ENCODE measurements at places on chromosomes 6 and 20. TPM values are rescaled to one million over a fixed set of nuclear protein-coding genes. Genes with fewer than 3 reads are reported as not detected.

The SLC17A3 gene
- total RNA-seq: not detected

The PSORS1C1 gene
- total RNA-seq: not detected

The ATP6V1G2 gene
- 0.38 TPM for total RNA-seq

The RIPPLY2 gene
- total RNA-seq: not detected

The ADGRF4 gene
- total RNA-seq: not detected

The KIFC1 gene
- 7.4 TPM for total RNA-seq

The OR2H1 gene
- not detected for total RNA-seq

The HIVEP2 gene
- total RNA-seq: 40.9 TPM

The EBF4 gene
- 1.1 TPM for total RNA-seq

The SRMS gene
- not detected for total RNA-seq

The PHF3 gene
- total RNA-seq: 30.5 TPM

The E2F1 gene
- total RNA-seq: 57.6 TPM

The TMEM200A gene
- 0.58 TPM for total RNA-seq

GRCh38 chr6:90253631-90254030 is 43.0 kb downstream of the BACH2 start:
- no peak for DNase-seq

DNA sequence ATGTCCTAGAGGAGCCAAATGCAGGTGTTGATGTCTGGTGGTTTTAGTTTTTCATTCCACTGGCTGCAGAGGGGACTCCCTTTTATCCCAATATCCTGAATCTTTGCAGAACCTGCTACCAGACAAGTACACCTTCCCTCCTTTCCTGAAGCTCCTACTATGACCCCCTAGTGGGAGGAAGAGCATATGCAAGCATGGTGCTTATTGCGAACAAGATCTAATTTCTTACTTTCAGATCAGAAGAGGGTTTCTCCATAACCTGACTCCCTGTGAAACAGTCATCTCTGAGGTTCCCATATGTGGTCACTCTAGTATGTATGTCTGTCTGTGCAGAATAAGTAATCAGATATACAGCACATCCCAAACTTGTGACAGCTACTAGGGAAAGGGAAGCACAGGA is 277.2 kb downstream of the ARHGAP18 start:
- no peak for DNase-seq

DNA sequence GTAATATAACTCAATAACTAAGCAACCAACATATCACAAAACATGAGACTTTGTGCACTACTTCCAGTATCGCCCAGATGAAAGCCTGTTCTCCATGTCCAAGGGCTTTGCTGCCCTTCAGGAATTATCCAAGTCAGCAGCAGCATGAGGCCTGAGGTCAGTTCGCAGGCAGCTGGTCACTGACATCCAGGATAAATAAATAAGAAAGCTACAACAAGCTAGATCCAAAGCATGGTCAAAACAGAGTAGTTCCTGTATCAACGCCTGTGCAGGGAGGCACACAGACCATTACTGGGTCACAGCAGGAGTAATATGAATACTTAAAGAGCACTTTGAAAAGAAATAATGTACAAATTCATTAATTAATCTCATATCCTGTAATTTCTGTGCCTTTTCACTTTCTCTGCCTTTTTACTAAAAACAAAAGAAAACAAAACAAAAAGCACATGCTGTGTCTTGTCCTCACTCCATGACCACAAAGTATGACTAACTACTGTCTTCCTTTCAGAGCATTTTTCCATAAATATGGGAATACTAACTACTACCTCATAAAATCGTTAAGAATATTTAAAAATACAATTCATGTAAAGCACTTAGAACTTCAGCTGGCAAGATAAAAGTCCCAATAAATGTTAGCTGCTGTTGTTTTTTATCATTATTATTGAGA is 374.9 kb upstream of the IRAK1BP1 start:
- no peak for DNase-seq

- DNase-seq: no peak
These were observed 234.2 kb upstream of the CITED2 start for GRCh38 chr6:139608466-139609261.

DNA sequence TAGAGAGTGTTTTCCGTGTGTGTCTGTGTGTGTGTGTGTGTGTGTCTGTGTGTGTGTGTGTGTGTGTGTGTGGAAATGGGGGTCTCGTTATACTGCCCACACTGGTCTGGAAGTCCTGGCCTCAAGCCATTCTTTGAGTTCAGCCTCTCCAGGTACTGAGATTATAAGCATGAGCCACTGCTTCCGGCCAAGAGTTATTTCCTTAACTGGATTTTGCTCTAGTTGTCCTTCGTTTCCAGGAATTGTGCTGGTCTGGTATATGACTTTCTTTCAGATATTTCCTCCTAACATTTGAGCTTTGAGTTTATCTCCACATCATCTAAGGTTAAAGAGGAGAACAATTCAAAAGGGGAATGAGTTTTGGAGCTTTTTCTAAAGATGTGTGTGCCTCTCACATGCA is 124.8 kb downstream of the SH3BGRL2 start:
- no peak for DNase-seq

DNA sequence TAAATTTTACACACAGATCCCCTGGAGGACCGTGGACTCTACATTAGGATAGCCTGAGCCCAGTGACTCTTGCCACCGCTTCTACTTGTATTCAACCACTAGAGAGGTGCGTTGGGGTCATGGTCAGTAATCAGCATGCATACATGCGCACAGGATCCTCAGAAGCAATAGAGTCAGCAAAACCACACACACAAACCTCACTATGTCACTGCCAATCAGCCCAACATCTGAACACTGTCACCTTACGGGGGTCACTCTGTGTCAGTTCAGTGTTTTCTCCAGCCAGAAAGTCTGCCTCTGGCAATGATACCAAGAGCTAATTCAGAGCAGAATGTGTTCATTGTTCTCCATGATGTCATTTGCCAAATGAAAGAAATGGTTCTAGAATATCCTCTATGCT is 225.3 kb downstream of the KHDC1L start:
- no peak for DNase-seq

DNA sequence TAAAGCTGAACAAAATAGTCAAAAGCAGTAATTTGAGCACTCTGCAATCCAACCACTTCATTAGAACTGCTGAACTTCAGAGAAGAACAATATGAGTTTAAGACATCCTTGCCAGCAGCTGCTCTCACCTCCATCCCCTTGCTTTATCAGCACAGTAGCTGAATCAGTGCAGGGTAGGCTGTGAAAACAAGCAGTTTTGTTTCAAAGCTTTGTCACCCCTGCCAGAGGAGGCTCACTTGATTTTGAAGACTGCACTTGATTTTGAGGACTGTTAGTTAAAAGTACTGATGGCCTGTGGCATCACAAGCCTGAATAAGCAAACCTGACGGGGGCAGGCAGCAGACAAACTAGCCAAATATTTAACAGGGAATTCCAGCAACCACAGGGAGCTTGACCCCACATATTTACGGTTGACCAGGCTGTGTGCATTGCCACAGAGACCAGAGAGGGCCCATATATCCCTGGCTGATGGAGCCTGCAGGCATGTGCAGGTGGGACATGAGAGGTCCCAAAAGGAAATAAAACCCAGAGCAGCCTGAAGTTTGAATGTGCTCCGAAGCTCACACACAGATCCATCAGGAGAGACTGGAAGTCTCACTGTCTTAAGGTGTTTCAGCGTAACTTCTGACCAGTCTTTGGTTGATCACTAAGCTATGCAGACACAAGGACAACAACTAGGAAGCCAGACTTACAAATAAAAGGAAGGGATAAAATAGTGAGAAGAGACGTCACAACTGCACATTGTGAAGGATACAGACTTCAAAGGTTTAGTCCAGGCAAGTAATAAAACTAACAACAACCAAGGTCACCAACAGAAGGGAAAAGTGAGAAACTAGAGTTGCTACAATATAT is 97.4 kb downstream of the PDSS2 start:
- DNase-seq: no peak

DNA sequence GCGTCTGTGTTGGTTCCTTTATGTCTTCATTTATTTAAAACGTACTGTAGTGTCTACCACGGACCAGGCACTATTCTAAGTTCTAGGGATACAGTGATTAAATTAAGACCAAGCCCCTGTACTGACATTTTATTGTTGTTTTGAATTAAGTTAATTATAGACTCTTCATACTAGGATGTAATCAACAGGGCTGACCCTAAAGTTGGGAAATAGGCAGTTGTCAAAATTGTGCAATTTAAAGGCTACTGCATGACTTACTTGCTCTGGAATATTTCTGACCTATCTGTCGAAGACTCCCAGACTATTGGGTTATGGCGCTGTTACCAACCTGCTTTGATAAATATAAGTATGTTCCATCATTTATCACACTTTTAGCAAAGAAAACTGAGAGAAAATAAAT is 6.7 kb downstream of the MYO6 start:
- DNase-seq: no peak

DNA sequence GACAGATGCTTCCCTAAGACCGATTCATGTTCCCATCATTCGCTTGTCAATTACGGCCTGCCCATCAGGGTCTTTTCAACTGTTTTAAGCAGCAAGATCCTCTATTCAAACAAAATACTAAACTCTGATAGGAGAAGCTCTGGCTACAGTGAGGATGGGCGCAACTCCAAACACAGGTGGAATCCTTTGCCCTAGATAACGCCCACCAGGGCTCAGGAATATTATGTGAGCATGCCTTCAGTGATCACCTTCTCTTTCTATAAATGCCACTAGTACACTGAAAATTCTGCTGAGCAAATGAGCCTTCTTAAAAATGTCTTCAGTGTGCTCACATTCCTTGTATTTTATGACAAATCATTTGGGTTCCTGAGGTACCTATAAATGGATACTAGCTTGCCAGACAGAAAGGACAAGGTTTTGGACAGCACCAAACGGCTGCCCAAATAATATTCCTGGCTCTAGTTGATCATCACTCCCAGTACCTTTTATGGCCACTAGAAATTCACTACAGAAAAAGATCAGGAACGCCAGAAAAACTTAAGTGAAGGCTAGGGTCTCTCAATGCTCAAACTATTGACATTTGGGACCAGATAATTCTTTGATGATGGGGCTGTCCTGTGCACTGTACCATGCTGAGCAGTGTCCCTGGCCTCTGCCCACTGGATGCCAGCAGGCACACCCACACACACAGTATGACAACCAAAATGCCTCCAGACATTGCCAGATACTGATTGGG is 13.1 kb downstream of the ZNF217 start:
- no peak for DNase-seq

DNA sequence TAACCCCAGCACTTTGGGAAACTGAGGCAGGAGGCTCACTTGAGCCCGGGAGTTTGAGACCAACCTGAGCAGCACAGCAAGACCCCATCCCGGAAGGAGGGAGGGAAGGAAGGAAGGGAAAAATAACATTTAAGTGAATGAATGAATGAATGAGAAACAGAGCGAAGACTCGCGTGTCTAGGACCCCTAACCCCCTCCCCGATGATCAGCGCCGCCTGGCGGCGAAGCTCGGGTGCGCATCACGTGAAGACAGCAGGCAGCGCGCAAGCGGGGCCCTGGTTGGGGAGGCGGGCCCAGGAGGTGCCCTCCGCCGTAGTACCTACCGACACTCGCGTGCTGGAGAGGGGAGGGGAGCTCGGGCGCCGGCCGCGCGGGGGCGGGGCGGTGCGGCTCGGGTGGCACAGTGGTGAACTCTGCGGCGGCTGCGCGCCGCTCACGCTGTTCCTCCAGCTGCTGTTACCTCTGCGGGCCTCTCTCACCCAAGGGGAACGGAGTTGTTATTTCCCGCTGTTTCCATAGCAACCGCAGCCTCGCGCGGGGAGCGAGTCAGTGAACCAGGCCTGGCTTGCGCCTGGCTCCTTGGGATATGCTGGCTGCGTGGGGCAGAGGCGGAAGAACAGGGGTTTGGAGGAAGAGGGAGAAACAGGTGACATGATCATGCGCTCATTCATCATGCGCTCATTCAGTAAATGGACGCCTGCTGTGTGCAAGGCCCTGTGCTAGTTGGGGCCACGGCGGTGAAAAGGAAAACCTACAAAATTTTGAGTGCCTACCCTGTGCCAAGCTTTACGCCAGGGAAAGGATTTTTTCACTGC is 2.0 kb upstream of the DCDC2 start:
- DNase-seq: peak; percentile 75

DNA sequence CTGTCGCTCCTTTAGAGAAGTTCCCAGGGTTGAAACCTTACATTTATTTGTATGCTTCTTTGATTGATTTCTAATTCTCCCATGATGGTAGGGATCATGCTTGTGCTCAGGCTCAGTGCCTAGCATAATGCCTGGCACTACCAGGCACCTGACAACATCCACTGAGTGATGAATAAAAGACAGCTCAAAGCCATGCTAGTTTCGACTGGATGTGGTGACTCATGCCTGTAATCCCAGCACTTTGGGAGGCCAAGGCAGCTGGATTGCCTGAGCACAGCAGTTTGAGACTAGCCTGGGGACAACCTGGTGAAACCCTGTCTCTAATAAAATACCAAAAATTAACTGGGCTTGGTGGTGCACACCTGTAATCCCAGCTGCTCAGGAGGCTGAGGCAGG is 11.6 kb upstream of the CD164 start:
- no peak for DNase-seq

- DNase-seq: no peak
These were observed 26.2 kb downstream of the PLN start for GRCh38 chr6:118574051-118574865.

DNA sequence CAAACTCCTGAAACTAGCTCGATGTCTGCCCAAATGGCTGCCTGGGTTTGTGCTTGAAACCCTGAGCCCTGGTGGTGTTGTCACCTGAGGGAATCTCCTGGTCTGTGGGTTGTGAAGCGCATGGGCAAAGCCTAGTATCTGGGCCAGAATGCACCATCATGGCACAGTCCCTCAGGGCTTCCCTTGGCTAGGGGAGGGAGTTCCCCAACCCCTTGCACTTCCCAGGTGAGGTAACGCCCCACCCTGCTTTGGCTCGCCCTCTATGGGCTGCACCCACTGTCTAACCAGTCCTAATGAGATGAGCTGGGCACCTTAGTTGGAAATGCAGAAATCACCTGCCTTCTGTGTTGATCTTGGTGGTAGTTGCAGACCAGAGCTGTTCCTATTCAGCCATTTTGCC is 152.9 kb upstream of the MAP3K7 start:
- no peak for DNase-seq

DNA sequence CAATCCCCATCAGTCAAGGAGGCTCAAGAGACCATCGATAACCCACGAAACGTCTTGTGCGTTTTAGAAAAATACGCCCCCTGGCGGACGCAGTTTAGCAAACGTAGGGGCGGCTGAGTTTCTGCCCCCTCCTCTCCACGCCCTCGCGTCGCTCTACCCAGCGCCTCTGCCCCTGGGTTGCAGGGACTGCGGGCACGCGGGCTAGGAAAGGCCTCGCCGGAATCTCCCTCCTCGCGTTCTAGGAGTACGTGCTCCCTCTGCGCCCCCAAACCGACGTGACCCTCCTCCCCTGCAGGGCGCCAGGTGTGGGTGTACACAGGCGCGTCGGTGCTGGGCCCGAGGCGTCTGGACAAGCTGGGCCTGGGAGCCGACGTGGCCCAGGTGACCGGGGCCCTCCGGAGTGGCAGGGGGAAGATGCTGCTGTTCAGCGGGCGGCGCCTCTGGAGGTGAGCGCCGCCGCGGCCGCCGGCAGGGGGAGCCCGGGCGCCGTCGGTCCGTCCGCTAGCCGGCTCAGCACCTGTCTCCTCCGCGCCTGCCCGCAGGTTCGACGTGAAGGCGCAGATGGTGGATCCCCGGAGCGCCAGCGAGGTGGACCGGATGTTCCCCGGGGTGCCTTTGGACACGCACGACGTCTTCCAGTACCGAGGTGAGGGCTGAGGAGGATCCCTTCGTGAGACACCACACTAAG is 5.3 kb downstream of the MMP9 start:
- DNase-seq: peak; percentile 64

Data from activated T-cell treated with anti-CD3 and anti-CD28 coated beads, Interleukin-2, amount 50 U/mL, for 4 hours (primary cell).